ENCODE measurements at places on chromosomes 2 and 18.

DNA sequence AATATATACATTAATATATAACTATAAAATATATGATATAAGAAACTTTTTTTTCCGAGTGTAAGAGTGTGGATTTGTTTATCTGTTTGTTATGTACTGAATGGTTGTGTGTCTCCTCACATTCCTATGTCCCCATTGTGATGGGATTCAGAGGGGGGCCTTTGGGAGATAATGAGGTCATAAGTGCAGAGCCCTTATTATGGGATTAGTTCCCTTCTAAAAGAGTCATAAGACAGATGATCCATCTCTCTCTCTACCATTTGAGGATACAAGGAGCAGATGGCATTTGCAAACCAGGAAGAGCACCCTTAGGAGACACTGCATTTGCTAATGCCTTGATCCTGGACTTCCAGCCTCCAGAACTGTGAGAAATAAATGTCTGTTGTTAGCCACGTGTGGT, 30.3 kb upstream of the SAP130 start:
- DNase-seq = no peak

DNA sequence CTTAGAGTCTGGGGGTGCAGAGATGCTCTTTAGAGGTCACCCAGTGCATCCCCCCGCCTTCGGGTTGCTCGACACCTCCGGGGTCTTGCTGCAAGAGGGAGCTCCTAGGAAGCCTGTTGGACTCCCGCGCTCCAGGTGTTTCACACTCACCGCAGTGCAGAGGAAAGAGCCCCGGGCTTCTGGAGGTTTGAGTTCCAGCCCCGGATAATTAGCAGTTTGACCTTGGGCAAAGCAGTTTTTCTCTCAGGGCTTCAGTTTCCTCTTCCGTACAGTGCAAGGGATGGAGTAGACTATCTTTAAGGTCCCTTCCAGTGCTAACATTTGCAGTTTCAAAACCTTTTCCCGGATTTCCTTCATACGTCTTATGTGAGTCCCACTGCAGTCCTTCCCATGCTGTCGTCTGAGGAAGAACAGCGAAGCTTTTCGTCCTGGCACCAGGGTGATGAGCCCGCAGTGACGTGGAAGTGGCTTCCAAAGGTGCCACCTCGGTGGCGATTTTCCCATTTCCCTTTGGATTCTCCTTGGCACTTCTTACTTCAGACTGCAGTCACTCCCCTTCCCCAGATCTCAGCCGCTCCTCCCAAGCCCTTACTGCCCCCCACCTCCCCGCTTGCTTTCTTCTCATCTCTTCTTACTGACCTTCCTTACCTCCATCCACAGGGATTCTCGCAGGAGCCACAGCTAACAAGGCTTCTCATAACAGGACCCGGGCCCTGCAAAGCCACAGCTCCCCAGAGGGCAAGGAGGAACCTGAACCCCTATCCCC, 585 bp downstream of the PNKD start:
- DNase-seq = no peak

- no peak for DNase-seq
These were observed 40.2 kb downstream of the EPAS1 start for GRCh38 chr2:46337208-46337994.

DNA sequence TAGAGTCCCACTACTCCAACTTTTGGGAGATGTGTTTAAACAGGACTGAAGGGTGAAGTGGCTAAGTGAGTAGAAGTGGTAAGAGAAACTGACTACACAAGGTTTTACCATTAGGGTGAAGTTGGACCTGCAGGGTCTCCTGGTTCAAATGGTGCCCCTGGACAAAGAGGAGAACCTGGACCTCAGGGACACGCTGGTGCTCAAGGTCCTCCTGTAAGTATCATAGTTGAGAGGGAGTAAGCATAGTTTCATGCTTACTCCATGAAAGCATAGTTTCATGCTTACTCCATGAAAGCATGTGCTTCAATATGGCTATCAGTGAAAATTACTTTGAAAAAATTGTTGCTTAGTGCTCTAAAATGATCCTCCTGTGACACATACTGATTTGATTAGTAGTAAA, 19.1 kb downstream of the COL3A1 start:
- DNase-seq = no peak

DNA sequence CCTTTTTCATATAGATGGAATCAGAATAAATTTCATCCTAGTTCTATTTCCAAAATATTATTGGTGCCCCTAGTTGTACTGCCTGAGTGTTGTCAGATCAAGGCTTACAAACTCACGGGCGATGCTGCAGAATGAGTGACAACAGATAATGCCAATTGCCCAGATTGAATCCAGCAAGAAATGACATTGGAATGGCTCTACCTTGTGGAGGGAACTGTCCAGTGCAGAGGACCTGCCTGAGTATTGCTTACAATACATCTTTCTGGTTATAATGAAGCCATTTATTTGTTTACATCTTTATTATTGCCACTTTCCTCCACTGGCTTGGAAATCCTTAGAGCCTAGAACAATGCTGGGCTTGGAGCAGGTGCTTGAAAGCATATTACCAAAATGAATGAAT, 7.8 kb upstream of the IL1R2 start:
- no peak for DNase-seq

GRCh38 chr2:145524836-145525235, 1004.9 kb upstream of the ZEB2 start:
- no peak for DNase-seq
